IMR-90 (cell line): ENCODE measurements at places on chromosomes 2 and 18.
A peak's percentile ranks its signal among the peaks of the same experiment; 100 is the strongest.

- peak; percentile 46 for DNase-seq
- H3K4me1 ChIP-seq: no peaks in the 10 kb centered on the region
- no peaks in the 10 kb centered on the region for H3K36me3 ChIP-seq
- no peaks in the 10 kb centered on the region for H3K27me3 ChIP-seq
These were observed 78.6 kb downstream of the SCG2 start for GRCh38 chr2:223523551-223524001.

DNA sequence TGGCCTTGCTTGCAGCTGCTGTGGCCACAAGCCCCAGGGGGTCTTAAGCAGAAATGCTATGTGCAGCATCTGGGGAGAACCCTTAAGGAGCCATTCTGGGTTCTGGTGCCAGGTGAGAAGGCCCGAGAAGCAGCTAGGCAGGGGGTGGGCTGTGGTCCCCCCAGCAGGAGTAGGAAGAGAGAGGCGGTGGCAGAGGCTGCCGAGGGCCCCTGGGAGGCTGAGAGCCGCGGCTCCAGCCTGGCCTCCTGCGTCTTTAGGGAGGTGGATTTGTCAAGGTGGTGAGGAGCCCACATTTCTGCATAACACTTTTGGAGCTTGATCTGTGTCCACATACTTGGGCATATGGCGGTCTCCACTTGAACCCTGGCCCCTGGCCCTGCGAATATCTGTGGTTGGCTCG lies 196.5 kb downstream of the TWIST2 start:
- H3K27me3 ChIP-seq: peaks cover 10% of the 10 kb centered on the region; the same call in 1 of the 2 replicates
- H3K4me3 ChIP-seq: no peak overlapping the region
- H3K4me1 ChIP-seq: no peaks in the 10 kb centered on the region
- no peaks in the 10 kb centered on the region for H3K36me3 ChIP-seq

GRCh38 chr2:204370172-204370718 lies 175.0 kb upstream of the PARD3B start:
- no peaks in the 10 kb centered on the region for H3K27me3 ChIP-seq
- DNase-seq: no peak
- no peak overlapping the region for H3K27ac ChIP-seq
- H3K36me3 ChIP-seq: no peaks in the 10 kb centered on the region
- H3K4me3 ChIP-seq: no peak overlapping the region
- peaks cover 4% of the 10 kb centered on the region; the same call in 1 of the 2 replicates for H3K4me1 ChIP-seq

DNA sequence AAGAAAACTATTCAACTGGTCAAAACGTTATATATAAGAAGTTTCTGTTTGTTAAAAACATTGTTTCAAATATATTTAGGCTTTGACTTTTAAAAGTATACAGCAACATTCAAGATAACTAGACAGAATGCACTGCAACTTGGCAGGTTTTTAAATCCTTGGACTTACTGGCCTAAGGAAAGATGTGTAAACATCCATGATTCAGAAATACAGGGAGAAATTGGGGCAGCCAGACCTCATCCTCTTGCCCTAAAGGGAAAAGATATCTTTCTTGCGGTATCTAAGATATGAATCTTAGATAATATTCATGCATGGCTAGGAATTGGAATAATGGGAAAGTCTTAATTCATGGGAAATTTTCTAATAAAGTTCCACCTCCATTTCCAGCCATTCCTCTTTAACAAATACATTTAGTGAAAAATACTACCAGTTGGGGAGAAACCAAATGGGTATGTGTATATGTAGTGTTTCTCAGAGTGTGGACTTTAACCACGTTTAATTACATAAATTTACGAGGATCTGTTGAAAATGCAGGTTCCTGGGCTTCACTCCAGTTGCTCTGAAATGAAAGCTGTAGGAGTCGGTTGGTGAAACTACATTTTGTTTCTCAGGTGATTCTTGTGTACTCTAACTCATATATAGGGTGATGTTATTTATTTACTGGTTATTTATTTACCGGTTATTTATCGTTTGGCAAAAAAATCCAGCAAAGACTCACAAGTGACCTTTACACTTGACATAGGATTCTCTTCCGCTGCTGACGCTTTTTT lies 587 bp upstream of the TANK start:
- no peaks in the 10 kb centered on the region for H3K27me3 ChIP-seq
- H3K27ac ChIP-seq: no peak overlapping the region
- DNase-seq: no peak
- H3K36me3 ChIP-seq: peaks cover 6% of the 10 kb centered on the region; the same call in 1 of the 2 replicates
- H3K4me3 ChIP-seq: peak overlapping the region; percentile 68; the same call in 1 of the 2 replicates
- no peaks in the 10 kb centered on the region for H3K4me1 ChIP-seq

GRCh38 chr2:237876532-237876931 lies 17.1 kb downstream of the RAMP1 start:
- H3K4me3 ChIP-seq: no peak overlapping the region
- H3K4me1 ChIP-seq: peaks cover 35% of the 10 kb centered on the region
- no peak for DNase-seq
- H3K36me3 ChIP-seq: no peaks in the 10 kb centered on the region
